AG10803 (cell line): ENCODE measurements at places on chromosomes 7 and 10.

GRCh38 chr7:101126651-101127459 is at the start of gene SERPINE1:
SERPINE1 (plus strand) TSS chr7:101127104; CDS start chr7:101128394, 1,290 bp downstream.
- peak; percentile 100 for DNase-seq

DNA sequence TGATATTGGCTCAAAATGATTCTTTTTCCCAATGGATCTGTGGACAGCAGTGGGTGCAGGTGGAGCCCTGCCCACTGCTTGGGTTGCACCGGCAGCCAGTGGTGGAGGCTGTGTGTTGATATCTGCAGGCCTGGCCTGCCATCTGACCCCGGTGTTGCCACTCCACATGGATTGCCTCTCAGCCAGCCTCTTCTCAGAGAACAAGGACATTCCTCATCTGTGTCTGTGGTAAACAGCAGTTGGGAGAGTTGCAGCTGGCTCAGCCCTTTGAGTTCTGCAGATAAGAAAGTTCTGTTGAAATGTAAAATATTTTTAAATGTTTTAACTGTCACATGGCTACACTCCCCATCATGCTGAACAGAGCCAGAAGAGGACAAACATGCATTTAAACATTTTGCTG is 374.9 kb upstream of the CELF2 start:
- peak; percentile 8 for DNase-seq

GRCh38 chr7:106520962-106521514 is 139.9 kb downstream of the CCDC71L start:
- no peak for DNase-seq

DNA sequence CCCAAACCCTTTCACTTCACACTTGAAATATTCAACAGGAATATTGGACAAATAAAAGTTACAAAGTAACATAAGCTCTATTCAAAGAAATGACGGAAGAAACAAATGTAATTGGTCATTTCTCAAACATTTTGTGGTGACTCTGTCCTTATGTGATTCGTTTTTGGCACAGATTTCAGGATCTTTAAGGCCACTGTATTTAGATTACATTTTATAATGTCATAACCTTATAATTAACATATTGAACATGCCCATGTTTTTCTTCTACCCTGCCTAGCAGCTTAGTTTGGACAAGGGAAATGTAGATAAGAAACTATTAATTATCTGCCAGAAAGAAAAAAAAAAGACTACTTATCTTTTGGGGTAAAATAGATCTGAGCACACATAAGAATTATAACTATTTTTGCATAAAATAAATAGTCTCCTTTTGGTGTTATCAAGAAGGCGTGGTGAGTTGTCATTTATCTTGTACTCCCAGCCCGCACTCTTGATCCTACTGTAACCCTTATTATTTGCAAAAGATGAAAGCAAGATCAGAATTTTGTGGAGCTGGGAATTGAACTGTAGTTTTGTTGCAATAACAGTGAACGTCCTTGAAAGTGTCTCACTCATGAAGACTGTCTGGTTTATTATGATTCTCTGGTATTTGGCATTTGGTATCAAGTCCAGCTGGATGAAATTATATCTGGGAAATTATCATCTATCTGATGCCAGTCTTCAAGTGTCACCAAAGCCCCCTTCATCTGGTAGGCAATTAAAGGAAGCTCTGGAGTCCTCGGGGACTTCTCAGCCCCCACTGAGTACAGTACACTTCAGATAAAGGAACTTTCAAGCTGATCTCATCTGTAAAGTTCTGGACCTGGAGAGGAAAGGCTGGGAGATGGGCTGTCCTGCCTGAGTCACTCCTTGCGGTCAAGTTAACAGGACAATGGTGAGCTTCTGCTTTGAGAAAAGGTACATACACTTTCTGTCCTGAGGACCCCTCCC is 175.7 kb upstream of the INHBA start:
- DNase-seq, result peak; percentile 59

DNA sequence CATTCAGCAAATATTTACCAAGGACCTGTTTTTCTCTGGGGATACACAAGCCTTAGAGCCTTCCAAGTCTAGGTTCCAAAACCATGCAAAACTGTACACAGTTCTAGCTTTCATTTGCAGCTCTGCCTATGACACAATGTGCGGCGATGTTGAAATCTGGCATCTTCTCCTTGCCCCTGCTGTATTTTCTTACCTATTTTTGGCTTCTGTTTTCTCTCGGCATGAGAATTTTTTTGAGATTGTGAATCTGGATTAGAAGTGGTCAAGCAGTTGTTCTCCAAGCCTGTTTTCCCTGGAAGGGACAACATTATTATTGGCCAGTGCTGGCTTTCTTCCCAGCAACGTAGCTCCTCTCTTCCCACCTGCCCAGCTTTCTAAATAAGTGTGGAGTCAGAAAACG is 176.3 kb downstream of the CREB5 start:
- DNase-seq, result no peak
